Memory B cell (primary cell): ENCODE measurements at places on chromosomes 16 and 17.

DNA sequence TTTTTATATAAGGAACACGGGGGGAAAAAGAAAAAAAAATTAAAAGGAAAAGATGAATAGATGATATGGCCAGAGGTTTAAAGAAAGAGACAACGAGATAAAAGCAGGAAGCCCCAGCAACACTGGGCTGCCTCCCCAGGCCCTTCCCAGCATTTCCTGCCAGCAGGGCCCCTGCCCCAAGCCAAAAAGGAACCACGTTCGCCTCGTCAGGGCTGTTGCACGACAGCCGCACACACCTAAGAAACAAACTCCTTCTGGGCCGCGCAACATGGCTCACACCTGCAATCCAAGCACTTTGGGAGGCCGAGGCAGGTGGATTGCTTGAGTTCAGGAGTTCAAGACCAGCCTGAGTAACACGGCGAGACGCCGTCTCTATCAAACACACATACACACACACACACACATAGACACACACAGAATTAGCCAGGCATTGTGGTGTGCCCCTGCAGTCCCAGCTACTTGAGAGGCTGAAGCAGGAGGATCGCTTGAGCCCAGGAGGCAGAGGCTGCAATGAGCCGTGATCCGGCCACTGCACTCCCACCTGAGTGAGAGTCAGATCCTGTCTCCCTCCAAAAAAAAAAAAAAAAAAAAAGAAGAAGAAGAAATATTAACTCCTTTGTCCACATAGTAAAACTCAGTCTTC lies 83.0 kb downstream of the ANKRD11 start:
- no peak overlapping the region for H3K4me3 ChIP-seq
- H3K36me3 ChIP-seq: peaks cover 3% of the 10 kb centered on the region
- H3K27ac ChIP-seq: peak overlapping the region; percentile 60

DNA sequence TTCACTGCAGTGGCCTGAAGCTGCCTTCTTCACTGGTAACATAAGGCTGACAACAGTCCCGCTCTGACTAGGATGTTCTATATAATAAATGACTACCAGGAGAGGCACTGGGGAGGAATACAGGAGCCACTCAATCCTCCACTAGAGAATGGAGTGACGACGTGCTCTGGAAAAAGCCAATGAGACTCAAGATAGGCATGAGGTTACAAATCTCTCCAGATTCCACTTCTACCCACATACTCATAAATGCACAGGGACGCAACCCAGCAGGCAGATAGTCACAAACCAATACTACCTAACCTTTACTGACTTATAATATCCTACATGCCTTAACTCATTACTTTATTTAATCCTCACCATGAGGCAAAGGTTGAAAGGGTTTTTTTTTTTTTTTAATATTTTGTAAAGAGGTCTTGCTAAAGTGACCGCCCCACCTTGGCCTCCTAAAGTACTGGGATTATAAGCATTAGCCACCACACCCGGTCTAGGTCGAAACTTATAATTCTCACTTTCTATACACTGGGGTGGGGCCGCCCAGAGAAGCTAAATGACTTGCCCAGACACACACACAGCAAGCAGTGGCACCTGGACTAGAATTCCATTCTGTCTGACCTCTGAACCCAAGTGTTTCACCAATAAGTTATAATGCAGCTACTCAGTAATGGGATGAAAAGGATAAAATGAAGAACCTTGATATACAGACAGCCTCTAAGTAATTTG lies 33.7 kb downstream of the TOM1L2 start:
- no peak overlapping the region for H3K4me3 ChIP-seq
- no peaks in the 10 kb centered on the region for H3K27me3 ChIP-seq
- H3K36me3 ChIP-seq: peaks cover 1% of the 10 kb centered on the region
- no peak for DNase-seq
- H3K27ac ChIP-seq: no peak overlapping the region

DNA sequence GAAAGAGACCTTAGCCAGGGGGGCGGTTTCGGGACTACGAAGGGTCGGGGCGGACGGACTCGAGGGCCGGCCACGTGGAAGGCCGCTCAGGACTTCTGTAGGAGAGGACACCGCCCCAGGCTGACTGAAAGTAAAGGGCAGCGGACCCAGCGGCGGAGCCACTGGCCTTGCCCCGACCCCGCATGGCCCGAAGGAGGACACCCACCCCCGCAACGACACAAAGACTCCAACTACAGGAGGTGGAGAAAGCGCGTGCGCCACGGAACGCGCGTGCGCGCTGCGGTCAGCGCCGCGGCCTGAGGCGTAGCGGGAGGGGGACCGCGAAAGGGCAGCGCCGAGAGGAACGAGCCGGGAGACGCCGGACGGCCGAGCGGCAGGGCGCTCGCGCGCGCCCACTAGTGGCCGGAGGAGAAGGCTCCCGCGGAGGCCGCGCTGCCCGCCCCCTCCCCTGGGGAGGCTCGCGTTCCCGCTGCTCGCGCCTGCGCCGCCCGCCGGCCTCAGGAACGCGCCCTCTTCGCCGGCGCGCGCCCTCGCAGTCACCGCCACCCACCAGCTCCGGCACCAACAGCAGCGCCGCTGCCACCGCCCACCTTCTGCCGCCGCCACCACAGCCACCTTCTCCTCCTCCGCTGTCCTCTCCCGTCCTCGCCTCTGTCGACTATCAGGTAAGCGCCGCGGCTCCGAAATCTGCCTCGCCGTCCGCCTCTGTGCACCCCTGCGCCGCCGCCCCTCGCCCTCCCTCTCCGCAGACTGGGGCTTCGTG lies at the start of gene MAPT:
MAPT (plus strand) TSS at position 533 of the 763 bp plus-strand sequence. CDS start 67,784 bp downstream, outside the sequence.
- peaks cover 7% of the 10 kb centered on the region for H3K4me1 ChIP-seq
- H3K4me3 ChIP-seq: peak within 1 kb of the TSS; percentile 87
- peak; percentile 87 for DNase-seq
- H3K27ac ChIP-seq: no peak within 1 kb of the TSS
- no peaks in the 10 kb centered on the region for H3K36me3 ChIP-seq

DNA sequence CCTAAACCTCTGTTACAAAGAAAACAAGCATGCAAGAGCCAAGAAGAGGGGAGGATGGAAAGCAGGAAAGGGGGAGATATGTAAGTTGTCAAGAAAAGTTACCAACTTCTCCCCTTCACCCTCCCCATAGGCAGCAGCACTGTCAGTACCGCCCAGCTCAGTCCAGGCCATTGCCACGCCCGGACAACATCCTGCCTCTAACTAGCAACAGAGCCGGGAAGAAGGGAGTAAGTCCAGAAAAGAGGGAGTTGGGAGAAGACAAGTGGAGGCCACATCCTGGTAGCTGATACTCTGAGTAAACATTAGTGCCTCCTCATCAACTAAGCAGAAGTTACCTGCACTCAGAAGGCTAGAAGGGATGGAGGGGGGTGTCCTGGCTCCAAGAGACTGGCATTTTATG lies 113.6 kb downstream of the SMG6 start:
- no peaks in the 10 kb centered on the region for H3K27me3 ChIP-seq
- H3K27ac ChIP-seq: no peak overlapping the region
- peaks cover 17% of the 10 kb centered on the region for H3K4me1 ChIP-seq
- H3K36me3 ChIP-seq: peaks cover 38% of the 10 kb centered on the region

DNA sequence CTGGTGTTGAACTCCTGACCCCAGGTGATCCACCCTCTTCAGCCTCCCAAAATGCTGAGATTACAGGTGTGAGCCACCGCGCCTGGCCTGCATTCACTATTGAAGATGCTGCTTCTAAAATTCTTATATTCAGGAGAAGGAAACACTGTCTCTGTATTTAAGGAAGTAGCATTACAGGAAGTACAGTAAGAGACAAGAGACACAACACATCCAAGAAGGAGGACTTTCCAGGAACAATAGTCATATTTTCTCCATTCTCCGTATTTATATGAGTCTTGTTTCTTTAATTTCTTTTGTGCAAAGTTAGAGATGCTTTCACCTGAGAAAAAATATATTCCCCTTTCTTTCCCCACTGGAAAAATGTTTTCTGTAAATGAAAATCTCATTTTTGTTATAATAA lies 18.3 kb upstream of the ABCA3 start:
- no peak for DNase-seq
- H3K27me3 ChIP-seq: peaks cover 21% of the 10 kb centered on the region
- no peaks in the 10 kb centered on the region for H3K4me1 ChIP-seq
- no peak overlapping the region for H3K4me3 ChIP-seq

GRCh38 chr16:87806641-87807546 lies 41.1 kb upstream of the KLHDC4 start:
- no peaks in the 10 kb centered on the region for H3K36me3 ChIP-seq
- DNase-seq: peak; percentile 52
- peak overlapping the region; percentile 91 for H3K27ac ChIP-seq
- no peaks in the 10 kb centered on the region for H3K27me3 ChIP-seq
- peak overlapping the region; percentile 73 for H3K4me3 ChIP-seq
- peaks cover 51% of the 10 kb centered on the region for H3K4me1 ChIP-seq

GRCh38 chr17:47967607-47968252 lies 3.2 kb upstream of the CDK5RAP3 start:
- H3K27me3 ChIP-seq: no peaks in the 10 kb centered on the region
- no peak for DNase-seq
- no peak overlapping the region for H3K27ac ChIP-seq
- H3K4me1 ChIP-seq: peaks cover 10% of the 10 kb centered on the region

- no peaks in the 10 kb centered on the region for H3K27me3 ChIP-seq
- H3K4me1 ChIP-seq: no peaks in the 10 kb centered on the region
- H3K4me3 ChIP-seq: no peak overlapping the region
- no peak overlapping the region for H3K27ac ChIP-seq
These were observed 169.4 kb downstream of the IRX5 start for GRCh38 chr16:55100100-55100499.

DNA sequence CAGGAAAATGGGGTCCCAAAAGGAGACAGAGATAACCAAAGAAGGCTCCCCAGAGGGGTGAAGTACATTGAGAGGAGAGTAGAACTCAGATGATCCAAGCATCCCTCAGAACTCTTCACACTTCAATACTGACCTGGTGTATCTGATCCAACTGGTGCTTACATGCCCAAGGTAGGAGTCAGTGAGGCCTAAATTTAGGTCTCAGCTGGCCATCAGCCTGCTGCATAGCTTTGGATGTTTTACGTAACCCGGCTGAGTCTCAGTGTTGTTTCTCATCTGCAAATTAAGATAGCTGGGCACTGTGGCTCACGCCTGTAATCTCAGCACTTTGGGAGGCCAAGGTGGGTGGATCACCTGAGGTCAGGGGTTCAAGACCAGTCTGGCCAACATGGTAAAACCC lies 11.6 kb upstream of the GOSR2 start:
- no peak overlapping the region for H3K27ac ChIP-seq
- H3K4me1 ChIP-seq: no peaks in the 10 kb centered on the region
- peaks cover 11% of the 10 kb centered on the region for H3K27me3 ChIP-seq
- H3K36me3 ChIP-seq: peaks cover 4% of the 10 kb centered on the region

- H3K4me1 ChIP-seq: no peaks in the 10 kb centered on the region
- peaks cover 19% of the 10 kb centered on the region for H3K27me3 ChIP-seq
- H3K4me3 ChIP-seq: no peak overlapping the region
These were observed 1.7 kb downstream of the NUPR1 start for GRCh38 chr16:28537076-28537475.

GRCh38 chr16:47013910-47014309 lies 40.4 kb upstream of the DNAJA2 start:
- H3K27ac ChIP-seq: no peak overlapping the region
- H3K36me3 ChIP-seq: no peaks in the 10 kb centered on the region
- no peaks in the 10 kb centered on the region for H3K27me3 ChIP-seq
- H3K4me3 ChIP-seq: no peak overlapping the region

DNA sequence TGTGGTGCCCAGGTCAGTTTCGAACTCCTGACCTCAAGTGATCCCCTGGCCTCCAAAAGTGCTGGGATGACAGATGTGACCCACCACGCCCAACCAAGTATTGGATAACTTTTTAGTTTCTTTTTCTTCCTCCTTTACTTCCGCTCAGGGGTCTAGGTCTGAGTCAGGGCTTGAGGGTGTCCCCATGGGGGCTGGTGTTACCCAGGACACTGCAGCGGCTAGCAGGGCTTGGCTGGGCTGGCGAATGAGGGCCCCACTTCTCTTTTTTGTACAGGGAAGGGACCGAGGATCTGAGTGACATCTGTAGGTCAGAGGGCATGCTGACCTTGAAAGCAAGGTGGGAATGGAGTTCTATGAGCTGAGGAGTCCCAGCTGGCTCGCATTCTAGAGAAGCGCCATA lies 24.9 kb downstream of the RAB11FIP3 start:
- H3K4me3 ChIP-seq: no peak overlapping the region
- no peaks in the 10 kb centered on the region for H3K36me3 ChIP-seq
- DNase-seq: no peak
- peaks cover 9% of the 10 kb centered on the region for H3K4me1 ChIP-seq
- H3K27ac ChIP-seq: peak overlapping the region; percentile 55

DNA sequence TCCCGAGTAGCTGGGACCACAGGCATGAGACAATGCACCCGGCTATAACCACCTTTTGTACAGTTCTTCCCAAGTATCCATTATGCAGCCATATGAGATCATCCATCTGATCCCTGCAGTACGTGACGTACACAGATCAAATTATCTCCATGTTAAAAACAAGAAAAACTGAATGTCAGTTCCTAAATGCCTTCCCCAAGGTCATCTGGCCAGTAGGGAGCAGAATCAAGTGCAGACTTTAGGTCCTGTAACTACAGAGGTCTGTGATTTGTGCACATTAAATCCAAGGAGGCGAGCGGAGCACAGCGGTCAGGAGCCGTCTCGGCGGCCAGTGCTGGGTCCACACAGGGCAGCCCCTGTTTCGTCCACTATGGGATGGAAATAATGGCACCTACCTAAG lies 23.7 kb downstream of the ZCCHC14 start:
- H3K4me3 ChIP-seq: no peak overlapping the region
- no peak overlapping the region for H3K27ac ChIP-seq
- DNase-seq: no peak
- peaks cover 11% of the 10 kb centered on the region for H3K4me1 ChIP-seq
- no peaks in the 10 kb centered on the region for H3K27me3 ChIP-seq
- H3K36me3 ChIP-seq: no peaks in the 10 kb centered on the region

DNA sequence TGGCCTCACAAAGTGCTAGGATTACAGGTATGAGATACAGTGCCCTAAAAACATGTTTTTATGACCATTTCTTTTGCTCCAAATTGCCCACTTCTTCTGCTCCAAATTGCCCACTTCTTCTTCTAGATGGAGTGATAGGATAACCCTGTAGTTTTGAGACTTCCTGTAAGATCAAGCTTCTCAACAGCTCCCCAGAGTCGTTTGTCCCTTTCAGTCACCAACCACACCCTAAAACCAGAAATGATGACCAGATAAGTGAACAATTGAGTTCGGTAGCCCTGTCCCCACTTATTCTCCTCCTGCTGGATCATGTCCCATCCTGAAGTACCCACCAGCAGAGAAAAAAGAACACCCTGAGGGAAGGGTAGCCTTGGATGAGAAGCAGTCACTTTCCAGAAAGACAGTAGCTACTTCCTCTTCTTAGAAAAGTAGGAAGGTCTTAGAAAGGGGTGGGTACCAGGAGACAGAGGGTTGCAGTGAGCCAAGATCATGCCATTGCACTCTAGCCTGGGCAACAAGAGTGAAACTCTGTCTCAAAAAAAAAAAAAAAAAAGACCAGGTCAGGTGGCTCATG lies 2.5 kb downstream of the ODAD4 start:
- H3K36me3 ChIP-seq: no peaks in the 10 kb centered on the region
- H3K27ac ChIP-seq: peak overlapping the region; percentile 79
- DNase-seq: no peak
- peaks cover 16% of the 10 kb centered on the region for H3K4me1 ChIP-seq
- H3K27me3 ChIP-seq: no peaks in the 10 kb centered on the region

GRCh38 chr17:81192386-81193050 lies 26.5 kb upstream of the AATK start:
- no peak overlapping the region for H3K4me3 ChIP-seq
- H3K36me3 ChIP-seq: peaks cover 3% of the 10 kb centered on the region
- no peaks in the 10 kb centered on the region for H3K27me3 ChIP-seq
- no peak for DNase-seq

- no peak overlapping the region for H3K4me3 ChIP-seq
- H3K27me3 ChIP-seq: peaks cover 26% of the 10 kb centered on the region
- H3K27ac ChIP-seq: no peak overlapping the region
- no peaks in the 10 kb centered on the region for H3K4me1 ChIP-seq
These were observed 20.8 kb upstream of the DNAH17 start for GRCh38 chr17:78598013-78598471.

- H3K4me1 ChIP-seq: peaks cover 22% of the 10 kb centered on the region
- no peak overlapping the region for H3K27ac ChIP-seq
- no peaks in the 10 kb centered on the region for H3K36me3 ChIP-seq
- DNase-seq: no peak
These were observed 1.3 kb upstream of the CES3 start for GRCh38 chr16:66959704-66960161.
